Fibroblast of skin of abdomen (primary cell): ENCODE measurements at places on chromosomes 16 and 17.

DNA sequence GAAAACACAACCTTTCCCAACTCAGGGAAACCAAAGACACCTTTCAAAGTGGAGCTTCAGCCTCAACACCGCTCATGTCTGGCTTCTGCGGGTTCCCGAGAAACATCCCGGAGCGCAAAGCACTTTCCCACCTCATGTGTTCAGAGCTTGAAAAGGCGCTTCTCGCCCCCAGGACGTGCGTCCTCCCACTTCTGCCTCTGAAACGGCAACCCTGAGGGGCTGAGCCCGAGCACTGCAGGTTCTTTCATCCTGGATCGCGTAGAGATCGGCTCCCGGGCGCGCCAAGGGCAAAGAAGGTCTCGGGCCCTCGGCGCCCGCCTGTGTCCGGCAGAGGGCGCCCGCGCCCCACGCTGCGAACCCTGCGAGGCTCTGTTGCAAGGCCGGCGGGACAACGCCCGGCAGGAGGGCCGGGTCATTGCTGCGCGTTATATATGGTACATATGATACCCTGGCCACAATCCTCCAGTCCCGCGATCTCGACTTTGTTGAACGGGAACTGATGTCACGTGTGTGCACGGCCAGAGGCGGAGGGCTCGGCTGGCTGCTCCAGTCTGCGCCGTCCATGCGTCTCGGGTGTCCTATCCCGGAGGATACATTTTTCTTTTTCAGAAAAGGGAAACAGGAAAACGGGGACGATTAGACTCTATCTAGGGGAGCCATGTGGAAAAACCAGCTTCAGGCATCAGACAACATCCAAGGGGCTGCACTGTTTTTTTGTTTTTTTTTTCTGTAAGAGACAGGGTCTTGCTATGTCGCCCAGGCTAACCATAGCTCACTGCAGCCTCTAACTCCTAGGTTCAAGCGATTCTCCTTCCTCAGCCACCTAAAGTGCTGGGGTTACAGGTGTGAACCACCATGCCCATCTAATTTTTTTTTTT is 19.1 kb downstream of the COQ7 start:
- peak; percentile 94 for DNase-seq

- DNase-seq = no peak
Measured at GRCh38 chr17:80614332-80615047, 69.9 kb downstream of the RPTOR start.

GRCh38 chr17:2202302-2202995 is 101.1 kb downstream of the SMG6 start:
- no peak for DNase-seq

- DNase-seq = no peak
Measured at GRCh38 chr16:31214708-31215286, 878 bp downstream of the TRIM72 start.

DNA sequence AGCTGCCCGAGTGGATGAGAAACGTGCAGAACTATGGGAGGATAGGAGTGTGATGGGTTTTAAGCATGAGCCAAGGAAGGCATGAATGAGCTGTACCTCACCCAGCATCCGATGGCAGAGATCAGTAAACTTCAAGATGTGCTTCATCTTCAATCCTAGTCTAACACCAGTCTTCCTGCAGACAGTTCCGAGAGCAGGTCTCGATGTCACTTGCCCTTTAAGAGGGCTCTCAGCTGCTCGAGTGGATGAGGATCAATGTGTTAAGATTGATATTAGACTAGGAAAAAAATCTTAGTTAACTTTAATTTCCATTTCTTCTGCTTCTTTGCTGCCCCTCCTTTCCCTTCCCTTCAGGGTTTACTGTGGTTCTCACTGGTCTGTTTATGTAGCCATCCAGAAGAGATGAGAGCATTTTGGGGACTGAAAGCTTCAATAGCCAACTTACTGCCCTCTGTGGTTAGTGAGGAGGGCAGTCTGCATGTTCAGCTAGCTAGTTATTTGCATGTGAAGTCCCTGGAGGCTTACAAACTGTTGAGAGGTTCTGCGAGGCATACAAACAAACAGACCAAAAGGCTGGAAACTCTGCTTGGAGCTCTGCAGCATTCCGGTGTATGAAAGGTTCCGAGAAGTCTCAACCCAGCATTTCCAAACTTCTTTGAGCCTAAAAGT is 15.3 kb downstream of the KLHL36 start:
- DNase-seq = no peak

- no peak for DNase-seq
Measured at GRCh38 chr17:61657338-61657737, 66.3 kb upstream of the NACA2 start.

DNA sequence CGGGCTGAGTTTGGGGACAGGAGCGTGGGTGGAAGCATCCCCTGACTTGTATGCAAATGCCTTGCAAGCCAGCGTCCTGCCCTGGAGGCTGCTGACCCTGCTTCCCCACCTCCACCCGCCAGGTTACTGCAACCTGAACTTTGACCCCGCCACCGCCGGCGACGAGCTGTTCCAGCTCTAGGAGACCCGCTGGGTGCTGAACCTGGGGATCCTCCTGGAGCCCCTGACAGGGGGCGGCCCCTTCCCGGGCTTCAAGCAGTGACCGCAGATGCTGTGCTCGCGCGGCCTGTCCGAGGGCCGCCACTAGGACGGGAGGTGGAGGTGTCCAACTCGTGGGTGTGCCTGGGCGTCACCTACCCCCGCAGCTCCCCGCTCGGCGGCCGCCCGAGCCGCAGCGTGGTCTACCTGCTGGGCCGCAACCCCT is 10.7 kb upstream of the SLC16A5 start:
- DNase-seq = no peak

DNA sequence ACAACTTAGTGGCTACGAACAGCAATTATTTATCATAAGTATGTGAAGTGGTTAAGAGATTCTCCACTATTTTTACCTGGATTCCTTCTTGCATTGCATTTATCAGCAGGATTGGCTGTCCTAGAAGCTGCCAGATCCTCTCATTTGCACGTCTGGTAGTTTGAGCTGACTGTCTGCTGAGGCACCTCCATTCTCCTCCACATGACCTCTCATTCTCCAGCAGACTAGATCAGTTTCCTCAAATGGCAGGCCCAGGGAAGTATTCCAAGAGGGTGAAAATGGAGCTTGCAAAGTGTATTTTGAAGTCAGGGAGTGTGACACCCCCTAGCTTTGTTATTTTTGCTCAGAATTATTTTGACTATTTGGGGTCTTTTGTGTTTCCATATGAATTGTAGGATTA is 870.1 kb downstream of the CDH11 start:
- DNase-seq = no peak

- DNase-seq = peak; percentile 63
Measured at GRCh38 chr17:74176546-74177001, 26.9 kb upstream of the RPL38 start.

DNA sequence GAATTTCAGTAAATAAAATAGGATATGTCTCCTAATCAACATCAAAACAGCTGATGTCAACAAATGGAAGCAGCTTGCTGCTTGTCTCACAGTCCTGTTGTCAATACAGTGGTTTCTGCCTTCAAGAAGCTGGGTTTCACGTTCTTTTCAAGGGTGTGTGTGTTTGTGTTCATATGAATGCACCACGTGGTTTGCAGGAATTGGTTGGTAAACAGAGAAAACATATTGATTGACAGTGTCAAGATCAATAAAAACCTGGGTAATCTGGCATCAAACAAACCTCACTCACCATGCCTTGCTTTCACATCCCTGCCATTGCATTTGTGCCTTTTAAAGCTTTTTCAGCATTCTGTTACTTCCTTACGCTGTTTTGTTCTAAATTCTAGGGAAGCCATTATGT is 585.7 kb upstream of the CA10 start:
- DNase-seq = no peak

DNA sequence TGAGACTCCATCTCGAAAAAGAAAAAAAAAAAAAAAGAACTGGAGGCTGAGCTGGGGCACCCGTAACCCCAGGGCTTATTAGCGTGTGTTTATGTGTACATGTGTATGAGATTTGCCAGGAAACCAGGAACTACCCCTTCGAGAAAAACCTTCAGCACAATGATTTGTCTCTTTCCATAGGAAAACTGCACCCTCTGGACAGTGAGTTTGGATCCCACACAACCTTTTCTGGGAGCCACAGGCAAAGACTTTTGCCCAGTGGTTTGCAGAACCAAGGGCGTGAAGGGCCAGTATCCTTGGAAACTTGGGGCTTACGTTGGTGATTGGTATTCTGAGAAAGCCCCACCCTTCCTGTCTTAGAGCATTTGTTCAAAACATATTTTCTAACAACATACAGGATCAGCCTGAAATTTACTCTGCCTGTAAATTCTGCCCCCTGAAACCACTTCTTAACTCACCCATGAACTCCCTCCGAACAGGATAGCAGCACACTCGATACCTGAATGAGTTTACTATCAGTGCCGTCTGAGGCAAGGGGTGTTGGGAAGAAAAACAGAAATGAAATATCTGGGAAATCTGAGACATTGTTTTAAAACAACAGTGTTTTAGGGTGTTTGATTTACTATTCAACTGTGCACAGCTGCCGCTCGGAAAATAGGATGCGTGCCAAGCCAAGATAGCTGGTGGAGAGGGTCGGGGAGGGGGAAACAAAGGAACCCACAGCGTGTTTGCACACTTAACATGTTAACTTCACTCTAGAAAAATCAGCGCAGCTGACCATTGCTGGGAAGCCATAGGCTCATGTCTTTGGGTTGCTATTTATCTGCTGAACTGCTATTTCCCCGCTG is 40.2 kb upstream of the MAF start:
- no peak for DNase-seq

DNA sequence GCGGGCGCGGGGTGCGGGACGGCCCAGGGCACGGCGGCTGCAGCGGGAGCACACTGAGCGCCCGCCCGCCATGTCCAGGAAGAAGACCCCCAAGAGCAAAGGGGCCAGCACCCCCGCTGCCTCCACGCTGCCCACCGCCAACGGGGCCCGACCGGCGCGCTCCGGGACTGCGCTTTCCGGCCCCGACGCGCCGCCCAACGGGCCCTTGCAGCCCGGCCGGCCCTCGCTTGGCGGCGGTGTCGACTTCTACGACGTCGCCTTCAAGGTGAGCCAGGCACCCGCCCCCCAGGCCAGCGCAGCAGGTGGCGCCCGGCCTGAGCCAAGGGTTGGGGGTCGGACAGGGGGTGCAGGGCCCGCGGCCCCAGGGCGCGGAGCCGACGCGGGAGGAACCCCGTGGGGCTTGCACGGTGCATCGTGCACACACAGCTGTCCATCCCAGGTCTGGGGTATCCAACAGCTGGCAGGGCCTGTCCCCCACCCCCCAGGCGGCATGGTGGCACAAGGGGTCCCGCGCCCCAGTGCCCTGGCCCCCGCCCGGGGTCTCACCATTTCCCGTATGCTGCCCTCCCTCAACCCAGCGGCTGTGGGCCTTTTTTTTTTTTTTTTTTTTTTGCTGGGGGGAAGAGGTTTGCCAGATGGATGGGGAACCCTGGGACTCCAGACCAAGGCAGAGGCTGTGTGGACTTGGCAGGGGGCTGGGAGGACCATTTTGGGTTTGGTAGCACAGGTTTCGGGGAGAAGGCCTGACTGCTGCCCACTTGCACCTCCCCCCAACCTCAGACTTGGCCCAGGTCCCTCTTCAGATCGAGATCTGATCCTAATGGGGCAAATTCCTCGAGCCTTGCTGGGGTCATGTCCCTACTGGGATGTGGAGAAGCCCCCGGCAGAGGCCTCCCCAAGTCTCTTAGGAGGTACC is 547 bp downstream of the RAB26 start:
- DNase-seq = no peak

DNA sequence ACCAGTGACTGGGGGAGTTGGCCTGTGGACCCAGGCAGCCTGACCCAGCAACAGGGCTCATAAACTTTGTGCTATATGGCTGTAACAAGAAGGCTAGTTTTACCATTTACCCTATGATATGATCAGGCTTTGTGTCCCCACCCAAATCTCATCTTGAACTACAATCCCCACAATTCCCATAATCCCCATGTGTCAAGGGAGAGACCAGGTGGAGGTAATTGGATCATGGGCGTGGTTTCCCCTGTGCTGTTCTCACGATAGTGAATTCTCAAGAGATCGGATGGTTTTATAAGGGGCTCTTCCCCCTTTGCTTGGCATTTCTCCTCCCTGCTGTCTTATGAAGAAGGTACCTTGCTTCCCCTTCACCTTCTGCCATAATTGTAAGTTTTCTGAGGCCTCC is 111.2 kb upstream of the NLRP1 start:
- DNase-seq = no peak

- no peak for DNase-seq
Measured at GRCh38 chr17:73013301-73013700, 79.2 kb downstream of the SLC39A11 start.

GRCh38 chr16:31348579-31348978 is 6.4 kb upstream of the ITGAX start:
- DNase-seq = no peak

GRCh38 chr16:61150351-61150750 is 885.9 kb downstream of the CDH8 start:
- no peak for DNase-seq

DNA sequence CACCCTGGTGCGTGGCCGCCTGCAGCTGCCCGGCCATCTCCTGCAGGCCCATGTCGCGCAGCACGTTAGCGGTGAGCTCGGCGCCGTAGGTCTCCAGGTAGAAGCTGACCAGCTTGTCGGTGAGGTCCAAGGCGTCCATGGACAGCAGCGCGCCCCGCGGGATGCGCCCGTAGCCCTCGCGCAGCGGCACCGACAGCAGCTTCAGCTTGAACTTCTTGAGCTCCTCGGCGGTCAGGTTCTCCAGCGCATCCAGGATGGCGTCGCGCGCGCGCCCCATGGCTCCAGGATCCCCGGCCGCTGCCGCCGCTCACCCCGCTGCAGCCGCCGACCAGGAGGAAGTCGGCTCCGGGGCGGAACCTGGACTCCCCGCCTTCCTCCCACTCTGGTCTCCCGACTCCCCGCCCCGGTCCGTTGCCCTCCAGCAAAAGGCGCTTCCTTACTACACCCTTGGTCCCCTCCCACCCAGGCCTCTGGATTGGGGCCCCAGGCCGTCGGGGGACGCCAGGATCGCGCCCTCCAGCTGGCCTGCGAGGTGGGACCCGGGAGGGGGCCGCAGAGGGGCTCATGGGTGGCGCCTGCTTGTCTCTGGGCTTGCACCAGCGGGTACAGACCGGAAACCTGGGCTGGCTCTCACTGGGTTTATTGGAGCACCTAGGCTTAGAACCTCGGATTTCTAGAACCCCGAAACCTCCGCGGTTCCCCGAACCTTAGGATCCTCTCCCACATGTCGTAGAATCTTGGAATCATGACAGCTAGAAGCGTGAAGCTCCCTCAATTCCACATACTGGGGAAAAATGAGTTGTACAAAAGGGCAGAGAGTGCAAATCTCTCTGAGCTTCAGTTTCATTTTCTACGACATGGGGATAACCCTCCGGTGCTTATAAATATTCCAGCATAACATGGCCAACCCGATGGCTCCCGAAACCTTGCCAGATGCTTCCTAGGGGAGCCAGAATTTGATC is at the start of gene PYCARD:
Gene PYCARD, minus strand, starts transcription at position 347 of the 962 bp plus-strand sequence. Its CDS starts 70 bp downstream, at position 277.
- no peak for DNase-seq

GRCh38 chr16:24999856-25000461 is 15.2 kb downstream of the ARHGAP17 start:
- DNase-seq = no peak

GRCh38 chr17:6052926-6053325 is 17.3 kb upstream of the WSCD1 start:
- DNase-seq = no peak
